A549 treated with CpdA at 1 μM for 4 hours (cell line): ENCODE measurements at places on chromosomes 6 and 20. TPM values are rescaled to one million over a fixed set of nuclear protein-coding genes. Genes with fewer than 3 reads are reported as not detected.

The KCNQ5 gene
- total RNA-seq: 1.7 to 3.4 TPM (median 1.9 TPM) in 5 replicates

The HDDC2 gene
- total RNA-seq: 93.4 to 102 TPM (median 96.5 TPM) in 5 replicates

The GINS1 gene
- total RNA-seq: 29.4 to 34.9 TPM (median 31.5 TPM) in 5 replicates

The FAM83D gene
- 61.6 to 78.3 TPM (median 75.0 TPM) in 5 replicates for total RNA-seq

The LY6G6D gene
- not detected in 5 replicates for total RNA-seq

The ASIP gene
- total RNA-seq: not detected in 5 replicates

The CPNE5 gene
- 0.08 to 0.22 TPM (median 0.12 TPM) in 4 of 5 replicates, not detected in the other for total RNA-seq

The SAMHD1 gene
- total RNA-seq: 6.4 to 8.5 TPM (median 7.0 TPM) in 5 replicates

The NHSL1 gene
- total RNA-seq: 2.7 to 4.4 TPM (median 4.0 TPM) in 5 replicates

The VEGFA gene
- total RNA-seq: 25.6 to 32.8 TPM (median 31.8 TPM) in 5 replicates

The OPN5 gene
- not detected in 5 replicates for total RNA-seq

The HRH3 gene
- not detected in 5 replicates for total RNA-seq

The TGM2 gene
- total RNA-seq: 313 to 490 TPM (median 410 TPM) in 5 replicates

The ADTRP gene
- 0.51 to 0.78 TPM (median 0.56 TPM) in 5 replicates for total RNA-seq

The ULBP1 gene
- 0.73 to 1.2 TPM (median 0.97 TPM) in 5 replicates for total RNA-seq

The HLA-DPB1 gene
- not detected in 5 replicates for total RNA-seq

The RXRB gene
- total RNA-seq: 17.7 to 24.3 TPM (median 22.1 TPM) in 5 replicates

The PHACTR3 gene
- total RNA-seq: not detected in 5 replicates

The B3GALT4 gene
- total RNA-seq: 0.38 to 0.72 TPM (median 0.55 TPM) in 5 replicates

The BPIFA1 gene
- not detected in 5 replicates for total RNA-seq

The DDX43 gene
- not detected in 5 replicates for total RNA-seq

The OR2H1 gene
- total RNA-seq: not detected in 5 replicates

The TAGAP gene
- not detected in 5 replicates for total RNA-seq

The EYS gene
- 0.08 to 0.14 TPM in 2 of 5 replicates, not detected in the others for total RNA-seq

The TFAP2A gene
- total RNA-seq: 16.6 to 20.6 TPM (median 18.3 TPM) in 5 replicates

The CLVS2 gene
- 0.02 to 0.14 TPM (median 0.07 TPM) in 5 replicates for total RNA-seq

The EEF1A2 gene
- total RNA-seq: 136 to 164 TPM (median 141 TPM) in 5 replicates

The CLPSL2 gene
- total RNA-seq: 1.0 to 1.4 TPM in 2 of 5 replicates, not detected in the others

The WFDC10B gene
- total RNA-seq: not detected in 5 replicates

The BTN1A1 gene
- 0.06 TPM in 1 of 5 replicates, not detected in the others for total RNA-seq

The HLA-DMA gene
- 2.4 to 3.8 TPM (median 3.0 TPM) in 5 replicates for total RNA-seq

The APOM gene
- total RNA-seq: 1.8 to 4.8 TPM (median 3.2 TPM) in 5 replicates

The ID4 gene
- total RNA-seq: 1.2 to 2.6 TPM (median 2.1 TPM) in 5 replicates

The CALHM4 gene
- not detected in 5 replicates for total RNA-seq

The SEC23B gene
- 60.8 to 67.4 TPM (median 64.1 TPM) in 5 replicates for total RNA-seq

The SLC22A16 gene
- total RNA-seq: not detected in 5 replicates

The THBS2 gene
- total RNA-seq: 0.03 TPM in 1 of 5 replicates, not detected in the others

The SMAP1 gene
- total RNA-seq: 14.9 to 16.4 TPM (median 15.9 TPM) in 5 replicates

The SCP2D1 gene
- total RNA-seq: not detected in 5 replicates

The MYB gene
- 0.30 to 1.2 TPM (median 0.63 TPM) in 5 replicates for total RNA-seq

The SAMD3 gene
- total RNA-seq: not detected in 5 replicates

The DEFB110 gene
- total RNA-seq: not detected in 5 replicates

The PRL gene
- not detected in 5 replicates for total RNA-seq

The LAMA2 gene
- 0.19 to 0.60 TPM (median 0.38 TPM) in 5 replicates for total RNA-seq

The RNF217 gene
- 5.9 to 7.2 TPM (median 6.5 TPM) in 5 replicates for total RNA-seq

The BNIP5 gene
- total RNA-seq: not detected in 5 replicates

The TBCC gene
- total RNA-seq: 15.7 to 16.7 TPM (median 16.5 TPM) in 5 replicates

The FBXO9 gene
- 34.5 to 41.4 TPM (median 38.2 TPM) in 5 replicates for total RNA-seq

The C20orf204 gene
- total RNA-seq: 0.16 to 0.57 TPM (median 0.37 TPM) in 5 replicates

The NPBWR2 gene
- not detected in 5 replicates for total RNA-seq

The DLL1 gene
- total RNA-seq: 0.12 to 0.30 TPM (median 0.21 TPM) in 5 replicates

The DOK5 gene
- 0.02 to 0.12 TPM in 2 of 5 replicates, not detected in the others for total RNA-seq

The BPI gene
- not detected in 5 replicates for total RNA-seq

The NOL4L gene
- total RNA-seq: 9.1 to 12.5 TPM (median 11.7 TPM) in 5 replicates

The DEFB124 gene
- total RNA-seq: not detected in 5 replicates

The PPP1R3G gene
- total RNA-seq: 0.96 to 1.6 TPM (median 1.2 TPM) in 5 replicates
